Transverse colon (tissue), 4 donors: ENCODE measurements at places on chromosomes 2 and 18. TPM values are rescaled to one million over a fixed set of nuclear protein-coding genes. Genes with fewer than 3 reads are reported as not detected.

Gene C2orf66
- total RNA-seq = not detected

DNA sequence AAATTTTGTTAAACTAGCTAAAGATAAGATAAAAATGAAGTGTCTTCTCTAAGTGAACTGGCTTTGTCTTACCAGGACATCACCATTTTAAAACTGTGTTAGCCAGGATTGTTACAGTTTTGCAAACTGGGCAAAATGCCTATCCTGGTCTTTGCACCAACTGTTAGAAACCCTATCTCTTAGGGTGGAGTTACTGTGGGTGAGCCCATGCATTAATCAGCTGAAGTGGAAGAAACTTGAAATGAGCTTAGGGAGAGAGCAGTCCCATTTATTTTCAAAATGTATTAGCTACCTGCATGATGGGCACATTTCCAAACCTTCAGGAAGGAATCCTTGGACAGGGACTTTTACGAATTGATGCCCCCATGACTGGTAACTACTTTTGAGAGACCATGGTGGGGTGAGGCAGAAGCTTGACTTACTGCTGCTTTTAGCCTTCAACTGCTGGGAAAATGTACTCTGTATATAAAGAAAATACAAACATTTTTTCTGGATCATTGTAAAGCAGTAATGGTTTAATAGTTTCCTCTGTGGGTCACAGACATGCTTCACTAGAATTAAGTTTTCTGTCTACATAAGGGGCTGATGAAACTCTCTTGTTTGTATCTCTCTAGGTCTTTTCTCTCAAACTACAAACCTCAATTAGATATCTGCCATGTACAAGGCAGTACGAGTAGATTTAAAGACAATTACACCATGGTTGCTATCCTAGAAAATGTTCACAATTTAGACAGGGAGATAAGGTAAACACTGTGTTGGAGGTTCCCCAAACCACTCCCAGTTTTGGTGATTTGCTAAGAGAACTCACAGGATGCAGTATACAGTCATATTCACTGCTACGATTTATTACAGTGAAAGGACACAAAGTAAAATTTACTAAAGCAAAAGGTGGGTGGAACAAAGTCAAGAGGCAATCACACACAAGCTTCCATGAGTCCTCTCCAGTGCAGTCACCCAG lies 321.4 kb upstream of the MMADHC start:
- DNase-seq = no peak
- no peaks in the 10 kb centered on the region for H3K27me3 ChIP-seq
- H3K27ac ChIP-seq = no peak overlapping the region
- H3K4me1 ChIP-seq = no peaks in the 10 kb centered on the region

- no peaks in the 10 kb centered on the region for H3K4me1 ChIP-seq
- H3K4me3 ChIP-seq = no peak overlapping the region
- H3K27me3 ChIP-seq = no peaks in the 10 kb centered on the region
- no peak overlapping the region for H3K27ac ChIP-seq
Measured at GRCh38 chr18:27366151-27366550, 181.0 kb upstream of the CHST9 start.

- H3K4me3 ChIP-seq = no peak overlapping the region
- no peaks in the 10 kb centered on the region for H3K36me3 ChIP-seq
- H3K27ac ChIP-seq = no peak overlapping the region
- DNase-seq = no peak
- H3K4me1 ChIP-seq = no peaks in the 10 kb centered on the region
Measured at GRCh38 chr2:145203891-145204290, 684.0 kb upstream of the ZEB2 start.

Gene AGAP1
- 56.1 TPM for total RNA-seq

Gene PID1
- total RNA-seq = 21.6 TPM

DNA sequence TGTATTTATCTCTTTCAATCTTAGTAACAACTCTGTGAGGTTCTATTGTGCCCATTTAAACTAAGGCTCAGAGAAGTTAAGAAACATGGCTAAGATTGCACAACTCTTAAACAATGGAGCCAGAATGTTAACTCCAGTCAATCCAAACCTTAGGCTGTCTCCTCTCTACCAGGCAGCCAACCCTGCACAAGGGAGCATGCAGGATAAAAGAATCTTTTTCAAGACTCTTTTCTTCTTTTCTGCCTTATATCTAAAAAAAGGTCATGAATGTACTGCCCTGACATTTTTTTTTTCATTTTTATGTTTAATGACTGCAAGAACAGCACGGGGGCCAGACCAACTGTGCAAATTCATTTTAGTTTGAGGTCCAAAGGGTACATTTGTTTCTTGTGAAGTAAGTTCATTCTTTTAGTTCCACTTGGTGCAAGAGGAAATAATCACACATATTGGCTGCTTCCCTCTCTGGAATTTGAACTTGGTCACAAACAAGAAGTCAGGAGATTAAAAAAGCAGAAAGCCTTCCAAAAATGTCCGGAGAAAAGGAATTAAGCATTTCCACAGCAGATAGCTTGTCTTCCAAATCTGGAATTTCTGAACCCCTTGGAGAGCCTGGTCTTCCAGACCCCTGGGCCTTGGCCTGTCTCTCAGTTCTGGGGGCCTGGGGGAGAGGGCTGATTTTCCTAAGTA lies 96.0 kb upstream of the RIOK3 start:
- H3K27me3 ChIP-seq = no peaks in the 10 kb centered on the region
- H3K4me3 ChIP-seq = no peak overlapping the region
- H3K4me1 ChIP-seq = peaks cover 30% of the 10 kb centered on the region
